Stimulated activated CD8-positive, alpha-beta memory T cell treated with anti-CD3 and anti-CD28 coated beads, Interleukin-4, amount 100 ng/mL, for 24 hours (primary cell): ENCODE measurements at places on chromosomes 6 and 20.

- DNase-seq, result no peak
These were observed 12.3 kb downstream of the TDRD6 start for GRCh38 chr6:46699970-46700369.

DNA sequence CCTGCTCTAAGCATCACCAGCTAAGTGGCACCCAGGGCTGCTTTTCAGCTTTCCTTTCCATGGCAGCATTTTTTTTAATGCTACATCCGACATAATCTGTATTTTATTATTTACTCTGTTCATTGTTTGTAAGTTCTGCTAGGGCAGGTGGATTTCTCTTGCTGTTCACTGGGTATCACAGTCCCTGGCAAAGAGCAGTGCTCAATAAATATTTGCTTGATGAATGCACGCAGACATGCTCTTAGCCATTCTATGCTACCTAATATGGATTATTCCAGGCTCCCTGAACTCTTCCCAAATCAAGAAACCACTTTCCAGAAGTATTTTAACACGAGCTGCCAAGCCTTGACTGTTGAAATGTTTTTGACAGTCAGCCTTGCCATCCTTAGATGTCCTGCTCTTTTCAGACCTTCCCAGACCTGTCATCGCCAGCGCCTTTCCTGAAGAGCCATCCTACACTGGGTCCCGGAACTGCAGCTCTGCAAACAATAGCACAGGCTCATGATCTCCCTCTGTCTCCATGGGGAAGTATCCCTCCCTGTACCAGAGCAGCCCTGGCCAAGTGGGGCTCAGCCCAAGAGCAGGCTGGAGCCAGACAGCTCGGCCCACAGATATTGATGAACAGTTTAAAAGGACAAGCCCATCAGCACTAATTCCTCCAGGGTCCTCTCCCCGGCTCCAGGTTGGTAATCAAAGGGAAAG lies 136.5 kb upstream of the CDH4 start:
- no peak for DNase-seq

GRCh38 chr6:149071997-149072396 lies 245.5 kb upstream of the TAB2 start:
- no peak for DNase-seq

DNA sequence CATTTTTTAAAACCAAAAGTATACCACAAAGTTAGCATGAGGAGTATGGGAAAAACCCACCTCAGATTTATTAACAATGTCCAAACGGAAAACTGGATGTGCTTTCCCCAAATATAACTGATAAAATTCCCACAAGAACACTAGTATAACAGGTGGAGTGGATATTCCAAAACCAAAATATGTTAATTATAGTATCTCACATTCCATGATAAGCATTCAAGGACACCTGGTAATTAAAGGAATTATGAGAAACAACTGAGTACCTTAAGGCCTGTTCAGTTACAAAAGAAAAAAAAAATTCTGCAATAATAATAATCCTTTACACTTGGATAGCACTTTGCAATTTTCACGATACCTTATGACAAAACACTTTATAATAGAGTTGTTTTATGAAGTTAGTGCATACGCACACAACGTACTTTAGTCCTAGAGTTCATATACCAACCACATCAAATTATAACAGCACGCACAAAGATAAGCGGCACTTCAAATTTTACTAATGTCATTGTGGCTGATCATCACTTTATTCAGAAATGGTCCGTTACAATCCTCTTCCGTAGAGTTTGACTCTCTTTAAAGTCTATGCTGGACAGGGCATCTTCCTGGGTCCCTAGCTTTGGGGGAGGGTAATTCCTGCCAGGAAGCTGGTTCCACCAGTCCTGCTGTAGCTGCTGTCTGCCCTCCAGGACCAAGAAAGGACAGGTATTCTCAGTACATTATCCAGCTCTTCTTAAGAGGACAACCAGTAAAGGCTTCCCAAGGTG lies 1.7 kb downstream of the CDK19 start:
- no peak for DNase-seq

DNA sequence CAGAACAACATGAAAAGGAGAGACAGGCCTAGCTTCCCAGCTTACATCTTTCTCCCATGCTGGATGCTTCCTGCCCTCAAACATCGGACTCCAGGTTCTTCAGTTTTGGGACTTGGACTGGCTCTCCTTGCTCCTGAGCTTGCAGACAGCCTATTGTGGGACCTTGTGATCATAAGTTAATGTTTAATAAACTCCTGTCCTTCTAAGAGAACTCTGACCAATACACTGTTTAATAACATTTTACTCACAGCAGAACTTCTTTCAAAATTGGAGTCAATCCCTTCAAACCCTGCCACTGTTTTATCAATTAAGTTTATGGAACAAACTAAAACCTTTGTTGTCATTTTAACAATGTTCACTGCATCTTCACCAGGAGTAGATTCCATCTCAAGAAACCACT lies 111.4 kb downstream of the PREP start:
- no peak for DNase-seq

DNA sequence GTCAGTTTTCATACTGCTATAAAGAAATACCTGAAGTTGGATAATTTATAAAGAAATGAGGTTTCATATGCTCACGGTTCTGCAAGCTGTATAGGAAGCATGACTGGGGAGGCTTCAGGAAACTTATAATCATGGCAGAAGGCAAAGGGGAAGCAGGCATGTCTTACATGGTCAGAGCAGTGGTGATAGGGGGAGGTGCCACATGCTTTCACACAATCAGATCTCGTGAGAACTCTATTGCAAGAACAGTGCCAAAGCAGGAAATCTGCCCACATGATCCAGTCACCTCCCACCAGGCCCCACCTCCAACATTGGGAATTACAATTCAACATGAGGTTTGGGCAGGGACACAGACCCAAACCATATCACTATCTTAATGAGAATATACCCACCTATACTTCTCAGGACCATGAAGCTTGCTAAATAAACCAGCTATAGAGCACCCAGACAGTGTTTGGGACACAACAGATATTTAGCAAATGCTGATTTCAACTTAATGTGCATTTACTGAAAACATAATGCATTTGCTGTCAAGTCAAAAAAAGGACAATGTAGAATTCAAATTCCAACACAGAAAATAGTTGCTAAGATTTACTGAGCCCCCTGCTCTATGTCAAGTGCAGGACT lies 63.8 kb downstream of the TNFRSF21 start:
- DNase-seq, result no peak

- DNase-seq, result no peak
These were observed 19.2 kb upstream of the TBC1D22B start for GRCh38 chr6:37238381-37238780.
